Endothelial cell of umbilical vein (primary cell): ENCODE measurements at places on chromosomes 16 and 17. TPM values are rescaled to one million over a fixed set of nuclear protein-coding genes. Genes with fewer than 3 reads are reported as not detected.

GRCh38 chr17:39813631-39814030 is 50.5 kb downstream of the IKZF3 start:
- DNase-seq, result no peak

ARHGDIA gene
- total RNA-seq, result 617 and 645 TPM in 2 replicates

GRCh38 chr17:31433811-31434726 is 42.6 kb downstream of the RAB11FIP4 start:
- no peak for DNase-seq

BAHCC1 gene
- total RNA-seq, result 10.3 and 11.6 TPM in 2 replicates

KRTAP3-1 gene
- not detected in 2 replicates for total RNA-seq

DNA sequence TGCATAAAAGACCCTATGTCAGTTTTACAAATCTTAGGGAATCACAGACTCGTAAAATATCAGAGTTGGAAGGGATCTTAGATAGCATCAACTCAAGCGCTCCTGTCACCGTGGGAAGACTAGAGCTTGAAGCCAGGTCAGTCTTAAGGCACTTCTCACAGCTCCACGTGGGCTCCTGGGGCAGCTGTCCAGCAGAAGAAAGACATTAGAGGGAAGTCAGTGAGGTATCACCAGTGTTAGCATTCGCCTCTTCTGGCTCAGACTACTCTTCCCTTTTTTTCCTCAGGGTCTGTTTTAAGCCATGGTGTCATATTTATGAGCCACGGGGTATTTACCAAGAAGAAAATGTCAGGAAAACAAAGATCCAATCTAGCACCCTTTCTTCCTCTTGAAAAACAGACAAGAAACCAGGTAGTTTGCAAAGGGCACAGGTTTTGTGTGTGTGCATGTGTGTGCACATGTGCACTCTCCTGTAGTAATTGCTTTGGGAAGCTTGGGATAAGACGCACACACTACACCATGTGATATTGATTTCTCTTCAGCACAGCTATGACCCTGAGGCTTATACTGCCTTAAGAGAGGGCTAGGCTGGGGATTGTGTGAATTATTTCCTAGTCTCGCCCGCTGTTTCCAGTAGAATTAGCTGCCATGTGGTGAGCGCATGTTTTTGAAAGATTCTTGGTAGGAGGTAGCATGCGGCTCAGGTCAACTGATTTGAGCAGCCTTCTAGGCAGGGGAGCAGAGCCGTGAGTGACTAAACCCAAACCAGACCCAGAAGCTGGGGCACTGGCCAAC is 61.0 kb upstream of the ELAC2 start:
- no peak for DNase-seq

DNA sequence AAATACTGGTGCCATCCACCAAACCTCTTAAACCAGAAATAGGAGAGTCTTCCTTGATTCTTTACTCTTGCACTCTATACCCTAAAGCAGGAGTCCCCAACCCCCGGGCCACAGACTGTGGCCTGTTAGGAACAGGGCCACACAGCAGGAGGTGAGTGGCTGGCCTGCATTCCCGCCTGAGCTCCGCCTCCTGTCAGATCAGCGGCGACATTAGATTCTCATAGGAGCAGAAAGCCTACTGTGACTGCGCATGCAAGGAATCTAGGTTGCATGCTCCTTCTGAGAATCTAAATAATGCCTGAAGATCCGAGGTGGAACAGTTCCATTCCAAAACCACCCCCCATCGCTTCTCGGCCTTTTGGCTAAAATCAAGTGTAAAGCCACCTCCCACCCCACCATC is 30.3 kb upstream of the SRCIN1 start:
- DNase-seq, result no peak

DNA sequence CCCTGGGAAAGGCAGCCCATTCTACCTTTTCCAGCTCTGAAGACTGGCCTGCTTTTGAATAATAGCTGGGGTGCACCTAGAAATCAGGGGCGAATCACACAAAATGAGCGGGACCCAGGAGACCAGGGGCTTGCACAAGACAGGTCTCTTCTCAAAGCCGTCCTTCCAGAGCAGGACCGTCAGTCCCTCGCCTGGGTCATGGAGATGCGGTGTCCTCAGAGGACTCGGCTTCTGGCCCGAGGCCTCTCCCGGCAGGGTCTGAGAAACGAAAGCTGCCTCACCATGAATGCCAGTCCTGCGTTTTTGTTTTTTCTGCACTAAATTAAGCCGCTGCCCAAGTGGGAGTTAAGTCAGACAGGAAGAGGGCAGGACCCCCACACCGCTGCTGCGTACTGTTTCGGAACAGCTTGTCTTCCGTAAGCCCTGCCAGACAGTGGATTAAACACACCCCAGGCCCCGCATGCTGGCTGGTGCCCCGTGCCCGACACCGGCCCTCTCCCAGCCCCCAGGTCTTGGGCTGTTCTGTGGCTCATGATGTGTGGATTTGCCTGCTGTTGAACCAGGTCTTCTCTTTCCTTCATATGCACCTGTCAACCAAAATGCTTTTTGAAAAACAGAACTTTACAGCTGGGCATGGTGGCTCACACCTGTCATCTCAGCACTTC is 142.1 kb upstream of the RPH3AL start:
- peak; percentile 33 for DNase-seq

- no peak for DNase-seq
These were observed 571 bp upstream of the CCP110 start for GRCh38 chr16:19523184-19523558.

CD300C gene
- total RNA-seq, result not detected in 2 replicates

DNA sequence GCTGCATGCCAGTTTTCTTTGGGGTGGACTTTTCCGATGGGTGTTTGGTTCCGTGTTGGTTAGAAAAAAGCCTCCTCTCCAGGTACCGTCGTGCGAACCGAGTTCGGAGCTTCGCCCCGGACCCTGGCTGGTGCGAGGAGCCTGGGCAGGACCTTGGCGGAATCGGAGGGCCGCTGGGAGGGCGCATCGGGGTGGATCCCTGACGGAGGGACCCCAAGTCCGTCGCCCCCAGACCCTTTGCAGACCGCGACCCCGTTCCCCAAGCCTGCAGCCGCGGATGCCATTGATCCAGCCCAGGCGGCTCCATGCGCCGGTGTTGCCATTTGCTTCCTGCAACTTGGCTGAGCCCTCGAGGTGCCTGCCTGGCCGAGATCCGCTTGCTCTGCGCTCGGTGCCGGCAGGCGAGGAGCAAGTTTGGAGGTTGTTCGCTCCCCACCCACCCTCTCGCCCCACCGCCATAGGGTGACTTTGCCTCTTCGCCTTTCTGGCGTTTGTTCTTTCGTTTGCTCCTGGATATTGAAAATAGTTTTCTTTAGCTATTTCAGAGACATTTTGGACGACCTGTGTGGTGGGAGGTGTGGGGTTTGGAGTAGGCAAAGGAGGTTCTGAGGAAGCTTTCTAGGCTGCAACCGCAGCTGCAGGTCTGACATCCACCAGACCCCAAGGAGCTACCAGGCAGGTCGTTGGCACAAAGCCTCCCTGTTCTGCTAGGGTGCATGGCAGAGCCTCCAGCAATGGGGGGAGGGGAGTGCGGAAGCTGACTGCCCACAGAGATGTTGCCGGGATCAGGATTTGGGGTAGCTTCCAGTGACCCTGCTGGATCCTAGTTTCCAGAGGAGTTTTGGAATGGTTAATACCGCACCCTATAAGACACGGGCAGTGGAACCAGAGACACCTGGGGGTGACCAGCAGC is 58.2 kb downstream of the RAP1GAP2 start:
- DNase-seq, result no peak

DNA sequence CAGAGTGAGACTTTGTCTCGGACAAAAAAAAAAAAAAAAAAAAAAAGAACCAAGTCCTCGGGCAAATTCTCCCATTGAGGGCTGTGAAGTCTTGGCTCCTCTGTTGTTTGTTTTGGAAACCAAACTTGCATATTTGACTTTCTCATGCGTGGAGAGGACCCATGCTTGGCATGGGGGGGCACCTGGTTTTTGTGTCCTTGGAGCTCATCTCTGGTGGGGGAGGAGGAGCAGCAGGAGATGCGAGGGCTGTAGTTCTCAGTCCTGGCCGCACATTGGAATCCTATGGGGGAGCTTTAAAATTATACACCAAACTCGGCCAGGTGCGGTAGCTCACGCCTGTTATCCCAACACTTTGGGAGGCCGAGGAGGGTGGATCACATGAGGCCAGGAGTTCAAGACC is 74.5 kb downstream of the ABCC6 start:
- no peak for DNase-seq

OR1A1 gene
- total RNA-seq, result not detected in 2 replicates

DNA sequence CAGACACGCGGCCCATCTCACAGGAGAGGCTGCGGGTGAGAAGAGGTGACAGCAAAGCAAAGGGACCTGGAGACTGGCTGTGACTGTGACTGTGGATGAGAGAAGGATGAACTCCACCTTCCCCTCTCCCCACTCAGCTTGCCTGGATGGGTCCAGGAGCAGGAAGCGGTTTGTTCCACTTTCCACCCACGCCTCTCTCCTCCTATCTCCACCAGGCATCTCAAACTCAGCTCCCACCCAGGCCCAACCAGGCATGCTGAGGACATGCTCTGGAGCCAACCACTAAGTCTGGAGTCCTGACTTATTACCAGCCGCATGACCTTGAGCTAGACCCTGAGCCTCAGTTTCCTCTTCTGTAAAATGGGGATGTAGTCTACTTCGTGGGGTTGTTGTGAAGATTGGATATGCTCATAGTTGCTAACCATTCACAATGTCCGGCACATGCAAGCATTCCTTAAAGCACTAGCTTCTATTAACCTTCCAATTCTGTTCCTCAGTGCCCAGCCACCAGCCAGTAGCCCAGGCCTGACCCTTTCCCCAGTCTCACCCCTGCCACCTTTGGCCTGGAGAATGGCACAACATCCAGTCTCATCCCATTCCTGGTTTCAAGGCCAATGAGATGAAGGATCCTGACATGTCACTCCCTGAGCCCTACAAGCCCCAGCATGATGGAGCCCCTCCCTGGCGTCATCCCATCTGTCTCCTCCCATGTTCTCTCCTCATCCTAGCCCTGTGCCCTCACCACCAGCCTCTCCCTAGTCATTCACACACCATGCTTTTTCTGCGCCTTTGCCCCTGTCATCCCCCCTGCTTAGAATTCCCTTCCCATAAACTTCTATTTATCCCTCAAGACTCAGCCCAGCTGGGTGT is 2.3 kb downstream of the GAS2L2 start:
- no peak for DNase-seq

GRCh38 chr17:18856570-18856915 is 1.4 kb upstream of the PRPSAP2 start:
- no peak for DNase-seq

GPR139 gene
- not detected in 2 replicates for total RNA-seq

SCN4A gene
- 0.40 TPM in 1 of 2 replicates, not detected in the other for total RNA-seq

DNA sequence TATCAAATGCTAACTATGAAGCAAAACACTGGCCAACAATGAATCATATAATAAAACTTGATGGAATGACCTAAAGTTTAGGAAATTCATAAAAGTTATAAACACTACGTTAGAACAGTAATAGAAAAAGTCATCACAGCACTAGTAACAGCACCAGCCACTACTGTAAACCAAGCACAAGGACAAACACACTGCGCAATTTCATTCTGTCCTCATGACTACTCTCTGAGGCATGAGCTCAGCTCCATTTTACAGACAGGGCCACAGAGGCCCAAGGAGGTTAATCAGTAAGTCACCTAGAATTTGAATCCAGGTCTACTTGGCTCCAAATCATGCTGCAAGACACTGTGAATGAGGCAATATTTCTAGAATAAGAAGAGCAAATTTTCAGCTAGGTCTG is 13.4 kb downstream of the EMC8 start:
- no peak for DNase-seq

- DNase-seq, result peak; percentile 70
These were observed 90.3 kb upstream of the CHMP6 start for GRCh38 chr17:80901319-80901718.

DNA sequence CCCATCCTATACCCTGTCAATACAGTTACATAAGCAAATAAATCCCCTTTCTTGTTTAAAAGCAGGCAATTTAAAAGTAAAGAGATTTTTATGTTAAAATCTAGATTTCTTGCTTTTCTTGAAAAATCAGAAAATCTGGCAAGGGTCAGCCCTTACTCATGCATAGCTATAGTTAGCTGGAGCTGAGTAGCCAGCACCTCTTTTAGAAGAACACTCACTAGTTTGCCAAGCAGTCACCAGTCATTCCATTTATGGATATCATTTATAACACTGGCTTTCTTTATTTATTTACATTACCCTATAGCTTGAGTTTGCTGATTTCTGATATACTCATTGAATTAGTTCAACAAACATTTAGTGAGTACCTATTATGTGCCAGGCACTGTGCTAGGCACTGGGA is 45.7 kb downstream of the NXPH3 start:
- no peak for DNase-seq

MYL11 gene
- 1.3 TPM in 1 of 2 replicates, not detected in the other for total RNA-seq

DNA sequence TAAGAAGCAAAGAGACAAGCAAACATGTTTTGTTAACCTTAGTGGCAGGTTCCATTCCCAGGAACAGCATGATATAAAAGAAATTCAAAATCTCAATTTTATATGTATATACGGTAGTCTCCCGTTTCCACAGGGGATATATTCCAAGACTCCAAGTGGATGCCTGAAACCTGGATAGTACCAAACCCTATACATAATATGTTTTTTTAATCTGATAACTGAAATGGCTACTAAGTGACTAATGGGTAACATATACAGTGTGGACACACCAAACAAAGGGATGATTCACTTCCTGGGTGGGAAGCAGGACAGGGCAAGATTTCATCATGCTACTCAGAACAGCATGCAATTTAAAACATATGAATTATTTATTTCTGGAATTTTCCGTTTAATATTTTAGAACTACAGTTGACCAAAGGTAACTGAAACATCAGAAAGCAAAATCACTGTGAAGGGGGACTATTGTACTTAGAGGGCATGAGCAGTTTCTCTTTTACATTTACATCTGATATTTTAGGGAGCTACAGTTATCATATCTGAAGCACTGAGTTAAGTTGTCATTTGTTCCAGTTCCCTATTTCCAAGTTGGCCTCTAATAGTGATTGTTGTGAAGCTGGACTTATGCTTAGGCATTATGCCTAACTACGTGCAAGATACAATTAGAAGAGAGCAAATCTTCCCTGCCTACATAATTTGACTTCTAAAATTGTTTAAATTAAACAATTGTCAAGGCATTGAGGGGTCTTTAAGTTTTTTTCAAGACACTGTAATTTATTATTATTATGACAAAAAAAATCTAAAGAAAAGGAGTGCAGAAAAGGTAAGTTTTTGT is 34.1 kb upstream of the ABCA6 start:
- DNase-seq, result peak; percentile 42

LRRC46 gene
- total RNA-seq, result 0.42 TPM in 1 of 2 replicates, not detected in the other

DNA sequence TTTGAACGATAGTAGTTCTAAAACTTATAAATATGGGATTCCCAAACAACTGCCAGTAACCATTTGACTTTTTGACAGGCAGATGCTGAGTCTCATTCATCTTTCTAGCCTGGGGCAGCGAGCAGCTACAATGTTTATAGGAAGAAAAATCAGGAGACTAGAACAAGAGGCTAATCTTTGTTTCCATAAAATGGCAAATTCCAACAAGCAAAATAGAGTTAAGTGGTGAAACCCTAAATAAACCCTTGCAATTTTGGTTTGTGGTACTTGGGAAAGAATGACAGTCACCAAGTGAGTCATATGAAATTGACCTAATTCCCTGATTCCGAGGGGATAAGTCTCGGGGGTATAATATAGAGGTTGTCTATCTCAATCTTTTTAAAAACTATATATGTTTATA is 27.3 kb upstream of the HS3ST2 start:
- DNase-seq, result no peak

GRCh38 chr17:4340914-4341615 is 25.4 kb downstream of the UBE2G1 start:
- DNase-seq, result no peak

TAC4 gene
- total RNA-seq, result not detected in 2 replicates
